Stimulated activated CD8-positive, alpha-beta memory T cell treated with anti-CD3 and anti-CD28 coated beads, Interleukin-2, amount 100 ng/mL, for 1 hour (primary cell): ENCODE measurements at places on chromosomes 2 and 18.

DNA sequence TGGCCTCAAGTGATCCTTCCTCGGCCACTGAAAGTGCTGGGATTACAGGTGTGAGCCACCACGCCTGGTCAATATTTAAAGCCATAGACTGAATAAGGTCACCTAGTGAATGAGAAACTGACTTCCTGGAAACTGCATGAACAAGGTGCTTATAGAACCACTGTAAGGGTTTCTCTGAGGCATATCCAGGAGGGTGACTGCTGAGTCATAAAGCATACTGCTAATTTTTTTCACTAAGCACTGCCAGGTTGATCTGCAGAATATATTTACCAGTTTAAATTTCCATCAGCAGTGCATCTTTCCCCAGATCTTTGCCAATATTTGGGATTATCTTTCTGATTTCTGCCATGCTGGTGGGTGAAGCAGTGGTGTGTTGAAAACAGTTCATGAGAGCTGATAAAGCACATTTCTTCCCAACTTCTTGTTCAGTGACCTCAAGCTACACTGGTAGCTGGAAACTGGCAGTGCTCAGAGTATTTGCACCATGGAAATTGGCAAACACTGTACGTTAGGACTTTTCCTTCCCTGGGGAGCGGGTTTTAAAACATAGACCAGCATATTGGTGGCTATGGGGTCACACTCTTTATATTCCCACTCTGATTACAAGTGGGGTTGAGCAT, 4.2 kb upstream of the CLIP4 start:
- DNase-seq = no peak

DNA sequence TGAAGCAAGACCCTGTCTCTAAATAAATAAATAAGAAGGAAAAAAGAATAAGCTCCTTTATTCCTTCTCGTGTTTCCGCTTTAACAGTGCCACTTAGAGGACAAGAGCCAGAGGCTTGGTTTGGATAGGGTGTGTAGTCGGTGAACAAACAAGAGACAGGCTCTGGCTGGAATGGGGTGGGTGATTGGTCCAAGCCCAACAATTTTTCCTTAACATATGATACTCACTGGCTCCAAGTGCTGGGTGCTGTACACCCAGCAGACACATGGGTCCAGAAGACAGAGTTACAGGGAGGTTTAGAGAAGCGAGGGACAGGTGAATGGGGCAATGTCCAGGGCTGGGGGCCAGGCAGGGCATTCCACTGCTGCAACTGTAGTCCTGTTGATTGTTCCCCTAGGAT, 77.8 kb downstream of the NCAPH start:
- DNase-seq = no peak

- DNase-seq = no peak
Measured at GRCh38 chr2:232955856-232956255, 57.2 kb downstream of the NGEF start.

DNA sequence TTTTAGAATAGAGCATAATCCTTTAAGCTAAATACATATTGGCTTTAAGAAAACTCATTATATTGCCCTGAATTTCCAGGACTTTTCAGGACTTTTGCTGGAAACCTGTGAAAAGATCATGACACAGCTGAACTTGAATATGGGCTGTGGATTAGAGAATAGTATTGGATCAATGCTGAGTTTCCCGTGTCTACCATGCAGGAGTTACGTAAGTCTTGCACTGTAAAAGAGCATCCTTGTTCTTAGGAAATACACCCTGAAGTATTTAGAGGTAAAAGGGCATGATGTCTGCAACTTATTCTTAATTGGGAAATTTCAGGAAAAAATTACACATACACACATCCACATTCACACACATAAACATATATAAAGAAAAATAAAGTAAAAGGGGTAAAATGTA, 82.1 kb downstream of the ZFP36L2 start:
- no peak for DNase-seq

DNA sequence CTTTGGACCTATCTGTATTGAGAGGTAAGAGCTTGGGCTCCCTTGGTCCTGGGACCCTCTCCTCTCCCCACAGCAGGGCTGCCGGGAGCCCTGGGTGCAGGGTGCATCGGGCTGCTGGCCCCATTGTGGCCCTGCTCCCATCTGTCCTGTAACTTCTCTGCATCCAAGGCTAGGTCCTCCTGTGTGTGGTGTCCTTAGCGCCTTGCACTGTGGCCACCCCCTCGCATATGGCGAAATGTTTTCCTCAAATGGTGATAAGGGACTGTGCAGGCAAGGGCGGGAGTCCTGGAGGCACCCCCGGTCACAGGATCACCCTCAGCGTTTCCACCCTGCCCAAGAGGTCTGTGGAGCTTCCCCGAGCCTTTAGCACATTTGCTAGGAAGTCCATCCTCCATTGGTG, 208.2 kb downstream of the SH3RF3 start:
- no peak for DNase-seq

DNA sequence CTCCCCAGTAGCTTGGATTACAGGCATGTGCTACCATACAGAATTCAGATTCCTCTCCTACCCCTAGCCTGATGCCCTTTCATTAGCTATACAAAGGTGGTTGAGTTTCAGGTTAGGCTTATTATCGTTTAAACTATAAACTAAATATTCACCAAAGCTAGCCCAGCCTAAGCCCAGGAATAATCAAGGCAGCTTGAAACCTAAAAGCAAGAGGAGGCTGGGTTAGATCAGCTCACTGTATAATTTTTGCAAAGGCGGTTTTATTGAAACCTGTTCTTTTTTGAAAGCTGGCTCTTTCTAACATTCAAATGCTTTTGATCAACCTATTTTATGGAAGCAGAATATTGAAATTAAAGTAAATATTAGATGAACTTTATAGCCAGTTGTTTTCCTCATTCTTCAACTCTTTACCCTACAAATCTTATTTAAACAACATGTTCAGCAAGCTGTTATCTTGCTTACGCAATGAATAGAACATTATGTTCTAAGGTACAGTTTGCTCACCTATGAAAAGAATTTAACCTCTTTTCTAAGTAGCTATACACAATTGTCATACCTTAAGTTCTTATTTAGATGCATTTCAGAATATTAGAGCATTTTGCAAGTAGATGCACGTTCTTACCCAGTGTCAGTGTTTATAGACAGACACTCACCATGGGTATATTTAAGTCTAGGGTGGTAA, 241.6 kb downstream of the NEDD4L start:
- DNase-seq = no peak

- DNase-seq = no peak
Measured at GRCh38 chr18:55328301-55328700, 259.7 kb downstream of the TCF4 start.

DNA sequence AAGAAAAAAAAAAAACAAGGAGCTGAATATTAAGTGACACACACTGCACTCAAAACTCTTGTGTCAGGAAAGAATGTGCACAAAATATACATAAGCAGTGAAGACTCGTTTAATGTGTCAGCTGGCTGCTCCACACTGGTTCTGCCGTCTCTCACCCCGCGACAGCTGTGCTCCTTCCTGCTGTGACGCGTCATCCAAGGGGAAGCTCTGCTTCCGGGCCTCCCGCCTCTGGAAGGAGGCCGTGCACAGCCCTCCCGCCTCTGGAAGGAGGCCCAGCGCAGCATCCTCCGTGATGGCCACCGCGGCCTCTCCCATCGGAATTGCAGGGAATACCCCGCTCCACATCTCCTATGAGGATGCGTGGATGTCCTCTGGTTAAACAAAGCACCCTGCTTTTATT, 151.0 kb downstream of the HDAC4 start:
- DNase-seq = no peak

DNA sequence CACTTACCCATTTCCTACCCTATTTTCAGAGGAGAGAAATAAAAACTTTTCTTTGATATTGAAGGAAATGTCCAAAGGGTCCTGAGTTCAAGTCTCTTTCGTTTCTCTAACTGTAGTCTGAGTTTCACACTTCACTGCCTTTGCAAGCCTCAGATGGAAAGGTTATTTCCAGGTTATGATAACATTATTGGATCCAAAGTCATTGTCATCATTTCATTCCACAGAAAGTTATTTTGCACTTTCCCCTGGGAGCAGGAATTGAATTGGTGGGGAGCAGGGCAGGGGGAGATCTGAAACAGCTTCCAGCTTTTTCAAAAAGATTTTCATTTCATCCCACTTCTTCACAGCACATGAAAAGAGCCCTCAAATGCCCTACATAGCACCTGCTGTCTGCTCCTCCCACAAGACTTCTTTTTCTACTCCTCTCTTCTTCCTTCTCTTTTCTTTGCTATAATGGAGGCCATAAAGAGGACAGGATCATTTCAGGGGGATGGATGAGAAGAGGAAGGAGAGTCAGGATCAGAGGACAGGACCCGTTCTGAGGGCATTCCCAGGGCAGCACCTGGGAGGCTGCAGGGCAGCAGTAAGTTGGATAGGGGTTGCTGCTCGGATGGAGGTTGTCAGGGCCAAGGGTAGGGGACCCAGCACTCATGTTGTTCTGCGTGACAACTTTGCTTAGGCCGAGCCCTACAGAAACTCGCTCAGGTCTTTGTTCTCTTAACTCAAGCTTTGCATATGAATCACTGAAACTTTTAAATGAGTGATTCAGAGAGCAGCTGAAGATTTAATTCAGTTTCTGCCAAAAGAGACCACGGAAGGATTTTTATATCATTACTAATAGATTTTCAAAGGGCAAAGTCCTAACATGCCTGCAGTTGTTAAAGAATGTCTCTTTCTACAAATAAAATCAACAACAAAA, 11.4 kb upstream of the GALNT5 start:
- no peak for DNase-seq

DNA sequence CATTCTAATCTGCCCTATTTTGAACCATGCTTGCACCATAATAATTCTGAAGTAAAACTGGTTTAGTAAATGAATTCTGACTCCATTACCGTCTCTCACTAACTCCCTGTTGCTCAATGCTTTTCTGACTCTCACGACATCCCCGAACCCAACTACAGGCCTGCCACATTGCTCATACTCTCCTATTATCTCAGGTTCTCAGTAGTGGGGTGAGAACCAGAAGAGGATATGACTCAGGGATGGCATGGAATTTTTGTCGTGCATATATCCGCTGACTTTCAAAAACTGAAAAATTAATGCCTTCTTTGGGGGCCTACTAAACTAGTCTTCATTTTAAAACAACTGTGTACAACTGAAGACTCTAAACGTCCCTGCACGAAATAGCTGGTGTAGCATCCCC, 34.3 kb downstream of the NETO1 start:
- DNase-seq = no peak

GRCh38 chr18:48159816-48160215, 229.4 kb upstream of the SMAD2 start:
- no peak for DNase-seq

DNA sequence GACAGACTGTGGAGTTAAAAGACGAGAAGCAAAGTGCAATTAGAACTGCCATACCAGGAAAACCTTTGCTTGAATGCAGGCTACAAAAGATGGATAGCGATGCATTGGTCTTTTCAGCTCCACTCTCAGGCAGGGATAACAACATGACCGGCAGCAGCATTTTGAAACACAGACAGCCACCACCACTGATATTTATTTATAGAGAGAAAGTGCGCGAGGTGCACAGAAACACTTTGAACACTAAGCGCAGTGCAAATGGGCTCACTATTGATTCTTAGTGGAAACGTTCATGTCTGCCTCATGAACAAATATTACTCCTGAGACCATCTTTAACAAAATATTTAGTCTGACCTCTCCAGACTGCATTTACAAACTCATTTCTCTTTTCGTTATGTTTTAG, 32.9 kb downstream of the CAVIN2 start:
- no peak for DNase-seq

DNA sequence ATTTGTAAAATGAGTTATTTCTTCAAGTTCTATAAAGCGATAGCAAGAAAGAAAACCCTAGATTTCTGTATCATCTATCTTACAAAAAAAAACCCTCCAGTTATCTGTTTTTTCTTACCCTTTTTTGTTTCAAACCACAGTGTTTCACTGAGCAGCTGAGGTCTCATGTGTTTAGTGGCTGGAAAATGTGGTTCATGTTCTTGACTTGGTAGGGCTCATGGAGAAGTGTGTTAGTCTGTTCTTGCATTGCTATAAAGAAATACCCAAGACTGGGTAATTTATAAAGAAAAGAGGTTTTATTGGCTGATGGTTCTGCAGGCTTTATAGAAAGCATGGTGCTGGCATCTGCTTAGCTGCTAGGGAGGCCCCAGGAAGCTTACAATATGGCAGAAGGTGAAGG, 147.3 kb upstream of the NABP1 start:
- DNase-seq = no peak

- no peak for DNase-seq
Measured at GRCh38 chr18:50044402-50044801, 150.5 kb downstream of the MYO5B start.

DNA sequence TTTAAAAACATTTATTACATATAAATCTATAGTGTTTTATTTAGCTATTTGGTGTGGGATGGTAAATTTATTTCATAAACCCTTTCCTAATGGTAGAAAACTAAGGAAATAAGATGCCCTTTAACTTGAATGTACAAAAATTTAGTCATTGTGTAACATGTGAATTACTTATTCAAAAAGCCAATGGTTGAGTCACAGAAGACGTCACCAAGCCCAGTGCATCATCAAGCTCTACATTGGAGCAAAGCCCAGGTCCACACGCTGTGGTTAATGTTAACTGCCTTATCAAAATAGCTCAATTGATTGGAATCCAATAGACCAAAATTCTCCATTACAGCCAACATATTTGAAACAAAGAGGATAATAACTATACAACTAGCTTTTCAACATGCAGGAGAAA, 145.5 kb upstream of the LYPD1 start:
- no peak for DNase-seq

GRCh38 chr2:126049461-126049860, 606.5 kb upstream of the GYPC start:
- no peak for DNase-seq

DNA sequence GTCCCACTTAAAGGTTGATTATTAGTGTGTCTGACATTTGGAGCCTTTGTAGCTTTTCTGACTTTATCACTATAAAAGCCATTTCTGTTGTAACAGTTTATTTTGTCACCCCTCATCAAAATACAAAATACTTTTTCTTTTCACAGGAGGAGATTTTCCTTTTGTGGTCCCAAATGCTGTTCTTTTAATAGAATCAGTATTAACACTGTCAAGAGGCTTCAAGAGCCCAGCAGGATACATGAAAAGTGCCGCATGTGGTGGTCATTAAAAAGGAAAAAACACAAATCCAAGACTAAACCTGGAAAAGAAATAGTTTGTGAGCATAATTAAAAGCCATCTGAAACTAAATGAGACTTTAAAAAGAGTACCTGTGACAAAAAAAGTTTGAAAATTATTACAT, 515.7 kb downstream of the DCDC2C start:
- DNase-seq = no peak

DNA sequence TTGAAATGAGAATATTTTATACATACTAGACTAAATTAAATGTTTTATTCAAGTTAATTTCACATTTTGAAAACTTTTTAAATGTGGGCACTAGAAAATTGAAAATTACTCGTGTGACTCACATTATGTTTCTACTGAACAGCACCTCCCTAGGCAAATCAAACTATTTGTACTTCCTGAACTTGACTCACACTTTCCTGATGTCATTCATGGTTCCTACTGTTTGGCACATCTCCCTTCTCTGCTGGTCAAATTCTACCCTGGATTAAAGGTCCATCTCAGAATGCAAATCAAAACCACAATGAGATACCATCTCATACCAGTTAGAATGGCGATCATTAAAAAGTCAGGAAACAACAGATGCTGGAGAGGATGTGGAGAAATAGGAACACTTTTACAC, 16.7 kb downstream of the LHCGR start:
- DNase-seq = no peak

- DNase-seq = no peak
Measured at GRCh38 chr18:49855711-49856415, 42.5 kb upstream of the ACAA2 start.

- DNase-seq = no peak
Measured at GRCh38 chr2:59390581-59390980, 1149.5 kb upstream of the FANCL start.

- no peak for DNase-seq
Measured at GRCh38 chr18:29305516-29305915, 1128.6 kb upstream of the CDH2 start.
